ENCODE measurements at places on chromosomes 12 and 14. TPM values are rescaled to one million over a fixed set of nuclear protein-coding genes. Genes with fewer than 3 reads are reported as not detected.

The CD27 gene
- polyA plus RNA-seq: 0.15 TPM

The CLEC2B gene
- 4.9 TPM for polyA plus RNA-seq

- no peak overlapping the region for H3K4me3 ChIP-seq
- no peaks in the 10 kb centered on the region for H3K27me3 ChIP-seq
- no peak for DNase-seq
- peaks cover 14% of the 10 kb centered on the region for H3K4me1 ChIP-seq
- no peak overlapping the region for H3K27ac ChIP-seq
These were observed 203.3 kb upstream of the KRR1 start for GRCh38 chr12:75714462-75715322.

DNA sequence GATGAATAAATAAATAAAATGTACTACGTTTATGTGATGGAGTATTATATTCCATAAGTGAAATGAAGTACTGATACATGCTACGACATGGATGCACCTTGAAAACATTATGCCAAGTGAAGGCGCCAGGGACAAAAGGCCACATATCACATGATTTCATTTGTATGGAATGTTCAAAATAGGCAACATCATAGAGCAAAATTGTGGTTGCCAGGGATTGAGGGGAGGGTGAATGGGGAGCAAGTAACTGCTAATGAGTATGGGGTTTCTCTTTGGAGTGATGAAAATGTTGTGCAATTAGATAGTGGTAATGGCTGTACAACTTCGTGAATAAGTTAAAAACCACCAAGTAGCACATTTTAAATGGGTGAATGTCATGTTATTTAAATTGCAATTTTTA, 132.8 kb downstream of the SLC38A4 start:
- no peaks in the 10 kb centered on the region for H3K4me1 ChIP-seq
- no peaks in the 10 kb centered on the region for H3K36me3 ChIP-seq

DNA sequence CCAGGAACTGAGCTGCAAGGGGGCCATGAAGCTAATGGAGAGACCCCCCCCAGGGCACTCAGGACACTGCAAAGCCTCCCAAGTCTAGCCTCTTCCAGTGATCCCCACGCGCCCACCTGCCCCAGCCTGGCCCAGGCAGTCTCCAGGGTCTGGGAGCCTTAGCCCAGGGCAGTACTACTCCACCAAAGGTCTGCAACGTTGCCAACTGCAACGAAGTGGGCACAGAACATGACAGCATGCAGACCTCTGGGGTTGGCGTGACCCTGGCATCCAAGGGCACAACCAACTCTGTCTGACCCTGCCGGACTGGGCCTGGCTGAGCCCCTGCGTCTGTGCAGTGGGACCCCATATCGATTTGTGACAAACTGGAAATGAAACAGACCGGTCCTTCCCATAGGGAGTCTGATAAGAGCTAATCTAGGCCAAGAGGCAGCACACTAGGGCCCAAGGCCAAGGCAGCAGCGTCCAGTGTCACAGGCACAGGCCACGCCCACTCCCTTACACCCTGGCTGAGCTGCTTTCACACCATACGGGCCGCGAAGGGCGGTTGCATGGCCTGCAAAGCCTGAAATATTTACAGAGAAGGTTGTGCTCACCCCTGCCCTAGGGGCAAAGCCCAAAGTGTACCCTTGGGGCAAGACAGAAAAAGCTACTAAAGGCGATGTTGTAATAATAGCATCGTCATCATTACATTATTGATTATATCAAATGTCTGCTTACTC, 76.7 kb downstream of the NCOR2 start:
- no peak overlapping the region for H3K4me3 ChIP-seq
- no peaks in the 10 kb centered on the region for H3K27me3 ChIP-seq
- H3K27ac ChIP-seq: no peak overlapping the region
- peak; percentile 72 for DNase-seq

GRCh38 chr12:92242907-92243306, 97.3 kb upstream of the BTG1 start:
- no peaks in the 10 kb centered on the region for H3K36me3 ChIP-seq
- no peak overlapping the region for H3K4me3 ChIP-seq
- DNase-seq: peak; percentile 17

- H3K36me3 ChIP-seq: no peaks in the 10 kb centered on the region
- no peaks in the 10 kb centered on the region for H3K4me1 ChIP-seq
- peak; percentile 68 for DNase-seq
These were observed 22.4 kb downstream of the ASPG start for GRCh38 chr14:104107611-104108569.

- DNase-seq: peak; percentile 35
- no peaks in the 10 kb centered on the region for H3K27me3 ChIP-seq
- H3K4me1 ChIP-seq: peaks cover 39% of the 10 kb centered on the region
- peak overlapping the region; percentile 74 for H3K27ac ChIP-seq
- no peak overlapping the region for H3K4me3 ChIP-seq
These were observed 33.1 kb downstream of the CMKLR1 start for GRCh38 chr12:108305991-108306501.

- no peaks in the 10 kb centered on the region for H3K36me3 ChIP-seq
- H3K4me3 ChIP-seq: no peak overlapping the region
- H3K27ac ChIP-seq: no peak overlapping the region
- no peaks in the 10 kb centered on the region for H3K27me3 ChIP-seq
- H3K4me1 ChIP-seq: no peaks in the 10 kb centered on the region
These were observed 113.7 kb downstream of the DUSP6 start for GRCh38 chr12:89238593-89238992.

DNA sequence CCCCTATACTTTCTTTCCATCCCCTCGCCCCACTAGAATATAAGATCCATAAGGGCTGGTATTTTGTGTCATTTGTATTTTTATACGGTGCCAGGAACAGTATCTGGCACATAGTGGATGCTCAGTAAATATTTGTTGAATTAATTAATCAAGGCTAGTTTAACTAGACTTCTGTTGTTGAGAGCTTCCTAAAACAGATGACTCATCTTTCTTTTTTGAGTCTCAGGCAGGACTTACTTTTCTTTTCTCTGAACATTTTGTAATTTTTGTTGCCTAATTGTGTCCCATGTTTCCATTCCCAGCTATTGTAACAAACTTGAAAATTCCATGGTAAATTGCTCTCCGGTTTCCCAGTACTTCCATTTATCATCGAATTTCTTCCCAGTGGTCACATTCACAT, 16.7 kb downstream of the STK38L start:
- no peaks in the 10 kb centered on the region for H3K36me3 ChIP-seq
- no peak overlapping the region for H3K4me3 ChIP-seq
- peak overlapping the region; percentile 7 for H3K27ac ChIP-seq
- H3K27me3 ChIP-seq: no peaks in the 10 kb centered on the region

The ARF6 gene
- polyA plus RNA-seq: 52.1 TPM

GRCh38 chr14:50813544-50813863, 17.5 kb downstream of the NIN start:
- no peak for DNase-seq
- H3K36me3 ChIP-seq: no peaks in the 10 kb centered on the region
- no peaks in the 10 kb centered on the region for H3K4me1 ChIP-seq
- no peak overlapping the region for H3K27ac ChIP-seq
- no peak overlapping the region for H3K4me3 ChIP-seq

DNA sequence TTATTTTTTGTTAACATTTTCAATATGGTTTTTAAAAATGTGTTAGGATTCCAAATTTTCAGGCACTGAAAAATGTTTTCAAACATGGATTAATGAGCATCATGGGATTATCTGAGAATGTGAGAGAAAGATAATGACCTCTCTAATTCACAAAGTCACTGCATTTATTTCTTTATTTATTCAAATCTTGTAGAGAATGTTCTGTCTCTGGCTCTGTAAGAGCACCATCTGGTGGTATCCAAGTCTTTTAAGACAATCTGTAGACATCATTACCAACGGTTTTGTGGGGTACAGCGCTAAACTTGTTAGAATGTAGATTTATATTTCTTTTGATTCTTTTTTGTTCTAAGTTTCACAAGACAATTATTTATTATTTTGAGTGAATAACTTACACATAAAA, 956.0 kb upstream of the NOVA1 start:
- H3K27ac ChIP-seq: no peak overlapping the region
- no peak overlapping the region for H3K4me3 ChIP-seq
- H3K4me1 ChIP-seq: no peaks in the 10 kb centered on the region
- no peaks in the 10 kb centered on the region for H3K36me3 ChIP-seq
- H3K27me3 ChIP-seq: no peaks in the 10 kb centered on the region
- DNase-seq: no peak

The GPR162 gene
- 6.2 TPM for polyA plus RNA-seq

DNA sequence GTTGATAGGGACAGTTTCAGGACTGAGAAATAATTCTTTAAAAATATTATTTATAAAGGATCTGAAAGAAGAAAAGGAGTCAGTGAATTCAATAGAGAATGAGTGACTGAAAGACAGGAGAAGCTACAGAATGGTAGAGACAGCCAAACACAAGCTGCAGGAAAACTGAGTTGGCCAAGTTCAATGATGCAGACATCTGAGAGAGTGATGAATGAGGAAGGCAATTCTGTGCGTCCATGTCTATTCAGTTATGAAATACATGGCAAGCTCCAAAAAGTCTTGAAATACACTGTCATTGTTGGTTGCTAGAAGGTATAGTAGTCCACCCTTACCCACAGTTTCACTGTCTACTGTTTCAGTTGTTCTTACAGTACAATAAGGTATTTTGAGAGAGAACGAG, 6.8 kb downstream of the LRRC74A start:
- no peaks in the 10 kb centered on the region for H3K27me3 ChIP-seq
- no peaks in the 10 kb centered on the region for H3K4me1 ChIP-seq
- no peak overlapping the region for H3K4me3 ChIP-seq
- no peaks in the 10 kb centered on the region for H3K36me3 ChIP-seq
- no peak for DNase-seq
- peak overlapping the region; percentile 65 for H3K27ac ChIP-seq

The HVCN1 gene
- 5.6 TPM for polyA plus RNA-seq

- H3K27ac ChIP-seq: no peak overlapping the region
- no peaks in the 10 kb centered on the region for H3K36me3 ChIP-seq
- peak; percentile 26 for DNase-seq
- H3K4me1 ChIP-seq: peaks cover 6% of the 10 kb centered on the region
These were observed 4.7 kb downstream of the VSIG10 start for GRCh38 chr12:118098911-118099671.

The CCDC38 gene
- not detected for polyA plus RNA-seq

The HCAR2 gene
- 5.0 TPM for polyA plus RNA-seq

GRCh38 chr14:92460916-92461579, 52.5 kb upstream of the RIN3 start:
- H3K27me3 ChIP-seq: no peaks in the 10 kb centered on the region
- no peak overlapping the region for H3K27ac ChIP-seq
- H3K36me3 ChIP-seq: no peaks in the 10 kb centered on the region
- H3K4me1 ChIP-seq: no peaks in the 10 kb centered on the region
- no peak overlapping the region for H3K4me3 ChIP-seq
- DNase-seq: no peak

GRCh38 chr12:57521525-57522010, 1.1 kb upstream of the MBD6 start:
- DNase-seq: peak; percentile 85
- H3K27ac ChIP-seq: peak overlapping the region; percentile 99
- H3K4me1 ChIP-seq: peaks cover 29% of the 10 kb centered on the region
- no peaks in the 10 kb centered on the region for H3K36me3 ChIP-seq
- H3K27me3 ChIP-seq: no peaks in the 10 kb centered on the region
- H3K4me3 ChIP-seq: no peak overlapping the region

DNA sequence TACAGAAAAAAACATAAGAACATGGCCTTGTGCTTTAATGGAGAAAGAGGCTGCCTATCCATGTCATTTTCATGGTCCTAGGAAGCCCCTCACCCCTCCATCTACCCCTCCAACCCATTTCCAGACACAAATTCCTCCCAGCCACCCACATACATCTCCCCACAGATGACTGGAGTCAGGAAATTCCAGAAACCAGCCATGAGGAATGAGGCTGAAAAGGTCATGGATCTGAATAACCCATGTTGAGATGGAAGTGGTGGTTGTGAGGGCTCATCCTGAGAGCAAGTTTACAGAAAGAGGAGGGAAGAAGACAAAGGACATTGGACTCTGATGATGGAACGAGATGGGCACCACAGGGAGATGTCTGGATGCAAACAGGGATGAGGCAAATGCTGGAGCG, 23.9 kb upstream of the C12orf42 start:
- DNase-seq: no peak
- H3K4me1 ChIP-seq: no peaks in the 10 kb centered on the region
- no peak overlapping the region for H3K27ac ChIP-seq
- H3K36me3 ChIP-seq: no peaks in the 10 kb centered on the region
- H3K4me3 ChIP-seq: no peak overlapping the region
- H3K27me3 ChIP-seq: no peaks in the 10 kb centered on the region

The CFAP251 gene
- 3.0 TPM for polyA plus RNA-seq

- H3K4me3 ChIP-seq: peak overlapping the region; percentile 100
- no peaks in the 10 kb centered on the region for H3K36me3 ChIP-seq
- H3K27me3 ChIP-seq: no peaks in the 10 kb centered on the region
- peak overlapping the region; percentile 99 for H3K27ac ChIP-seq
- DNase-seq: peak; percentile 69
These were observed 1.1 kb downstream of the KMT2D start for GRCh38 chr12:49059299-49060171.

The FOXN4 gene
- polyA plus RNA-seq: not detected

The IFI27L2 gene
- polyA plus RNA-seq: 91.5 TPM

The KLHL33 gene
- polyA plus RNA-seq: 0.19 TPM

The PZP gene
- polyA plus RNA-seq: 0.49 TPM

GRCh38 chr12:66976526-66976925, 292.6 kb upstream of the CAND1 start:
- no peaks in the 10 kb centered on the region for H3K36me3 ChIP-seq
- no peak overlapping the region for H3K27ac ChIP-seq
- no peak overlapping the region for H3K4me3 ChIP-seq

GRCh38 chr14:99729991-99730875, 46.1 kb downstream of the CYP46A1 start:
- H3K27me3 ChIP-seq: no peaks in the 10 kb centered on the region
- peaks cover 13% of the 10 kb centered on the region for H3K4me1 ChIP-seq
- DNase-seq: peak; percentile 88
- peak overlapping the region; percentile 60 for H3K4me3 ChIP-seq
- peak overlapping the region; percentile 96 for H3K27ac ChIP-seq

- H3K36me3 ChIP-seq: no peaks in the 10 kb centered on the region
- H3K27me3 ChIP-seq: no peaks in the 10 kb centered on the region
- H3K4me1 ChIP-seq: no peaks in the 10 kb centered on the region
- no peak overlapping the region for H3K4me3 ChIP-seq
These were observed 24.7 kb upstream of the BEGAIN start for GRCh38 chr14:100611811-100612480.

The B4GALNT1 gene
- polyA plus RNA-seq: 0.97 TPM

The FMNL3 gene
- polyA plus RNA-seq: 3.6 TPM

- no peak overlapping the region for H3K27ac ChIP-seq
- H3K36me3 ChIP-seq: no peaks in the 10 kb centered on the region
- no peaks in the 10 kb centered on the region for H3K27me3 ChIP-seq
- DNase-seq: no peak
These were observed 403.3 kb upstream of the ATP2B1 start for GRCh38 chr12:90111791-90112580.

The TCL1B gene
- polyA plus RNA-seq: not detected

DNA sequence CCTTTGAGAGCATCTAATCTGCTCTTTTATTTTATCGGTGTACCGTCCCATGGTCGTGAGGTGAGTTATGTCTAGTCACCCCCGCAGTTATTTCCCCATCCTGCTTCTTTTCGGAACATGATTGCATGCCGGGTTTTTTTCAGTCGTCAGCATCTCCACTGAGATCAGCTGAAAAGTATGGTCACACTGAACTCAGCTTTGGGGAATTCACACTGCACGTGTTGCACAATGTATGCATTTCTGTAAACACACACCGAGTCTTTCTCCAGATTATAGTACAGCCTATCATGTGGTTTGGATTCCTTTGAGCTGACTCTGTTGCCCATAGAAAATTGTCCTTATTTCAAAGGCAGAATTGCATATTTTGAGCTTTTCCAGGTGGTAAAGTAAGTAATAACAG, 24.6 kb downstream of the PLXNC1 start:
- no peaks in the 10 kb centered on the region for H3K27me3 ChIP-seq
- no peak overlapping the region for H3K4me3 ChIP-seq
- peaks cover 34% of the 10 kb centered on the region for H3K4me1 ChIP-seq
- peak; percentile 85 for DNase-seq

Data from hepatocyte (in vitro differentiated cells).